ENCODE measurements at places on chromosomes 16 and 17.

DNA sequence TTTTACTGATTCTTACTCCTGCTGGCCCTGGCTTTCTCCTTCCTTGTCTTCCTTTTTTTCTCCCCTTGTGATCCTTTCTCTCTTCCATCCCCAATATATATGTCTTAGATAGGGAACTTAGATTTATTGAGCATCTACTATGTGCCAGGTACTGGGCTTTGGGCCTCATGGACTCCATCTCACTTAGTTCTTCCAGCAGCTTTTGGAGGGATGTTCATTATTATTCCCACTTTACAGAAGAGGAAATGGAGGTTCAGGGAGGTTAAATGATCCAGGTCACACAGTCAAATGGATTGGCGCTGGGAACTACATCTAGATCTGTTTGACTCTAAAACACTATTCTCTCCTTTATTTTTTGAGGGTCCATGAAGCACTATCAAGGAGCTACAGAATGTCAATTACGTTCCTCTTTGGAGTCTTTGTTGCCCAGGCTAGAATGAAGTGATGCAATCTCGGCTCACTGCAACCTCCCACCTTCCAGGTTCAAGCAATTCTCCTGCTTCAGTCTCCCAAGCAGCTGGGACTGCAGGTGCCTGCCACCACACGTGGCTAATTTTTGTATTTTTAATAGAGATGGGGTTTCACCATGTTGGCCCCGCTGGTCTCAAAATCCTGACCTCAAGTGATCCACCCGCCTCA is 19.0 kb upstream of the PRKCA start:
- DNase-seq = no peak

DNA sequence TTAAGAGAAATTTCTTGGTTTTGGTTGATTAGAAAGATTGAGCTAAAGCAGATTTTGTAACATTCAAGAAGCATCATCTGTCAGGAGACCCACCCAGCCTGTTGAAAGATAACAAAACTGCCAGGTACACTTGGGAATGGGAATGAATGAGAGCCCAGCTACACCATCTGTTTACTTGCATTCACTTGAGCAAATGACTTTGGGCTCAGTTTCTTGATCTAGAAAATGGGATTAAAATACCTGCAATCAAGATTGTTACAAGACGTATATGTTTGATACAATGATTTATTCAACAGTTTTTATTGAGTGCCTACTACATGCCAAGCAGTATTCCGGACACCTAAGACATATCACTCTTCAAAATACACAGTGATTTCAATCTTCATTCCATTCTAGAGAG is 76.3 kb upstream of the HAS3 start:
- no peak for DNase-seq

GRCh38 chr16:58324792-58325191 is 30.0 kb upstream of the PRSS54 start:
- no peak for DNase-seq

DNA sequence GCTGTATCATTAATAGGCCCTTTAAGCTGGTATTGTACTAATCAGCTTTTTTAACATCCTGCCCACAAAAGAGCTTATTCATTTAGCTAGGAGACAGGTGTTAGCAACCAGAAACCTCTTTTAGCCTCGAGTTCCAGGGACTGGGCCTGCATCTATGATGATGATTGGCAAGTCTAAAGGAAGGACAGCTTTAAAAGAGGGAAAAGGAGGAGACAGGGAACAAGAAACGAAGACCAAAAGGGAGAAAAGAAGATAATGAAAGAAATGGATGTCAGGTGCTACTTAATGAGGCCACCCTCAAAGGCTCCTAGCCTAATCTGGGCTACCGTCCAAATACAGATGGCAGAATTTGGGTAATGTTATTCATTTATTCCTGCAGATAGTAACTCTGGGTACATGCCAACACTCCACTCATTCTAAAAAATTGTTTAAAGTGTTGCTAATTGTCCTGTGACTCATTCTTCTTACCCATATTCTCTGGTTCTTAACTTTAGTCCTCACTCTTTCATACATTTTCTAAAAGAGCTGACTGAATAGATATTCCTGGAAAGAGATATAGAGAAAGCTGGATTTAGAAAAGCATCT is 18.7 kb upstream of the RFFL start:
- peak; percentile 66 for DNase-seq

GRCh38 chr16:61946019-61946418 is 90.2 kb downstream of the CDH8 start:
- no peak for DNase-seq

DNA sequence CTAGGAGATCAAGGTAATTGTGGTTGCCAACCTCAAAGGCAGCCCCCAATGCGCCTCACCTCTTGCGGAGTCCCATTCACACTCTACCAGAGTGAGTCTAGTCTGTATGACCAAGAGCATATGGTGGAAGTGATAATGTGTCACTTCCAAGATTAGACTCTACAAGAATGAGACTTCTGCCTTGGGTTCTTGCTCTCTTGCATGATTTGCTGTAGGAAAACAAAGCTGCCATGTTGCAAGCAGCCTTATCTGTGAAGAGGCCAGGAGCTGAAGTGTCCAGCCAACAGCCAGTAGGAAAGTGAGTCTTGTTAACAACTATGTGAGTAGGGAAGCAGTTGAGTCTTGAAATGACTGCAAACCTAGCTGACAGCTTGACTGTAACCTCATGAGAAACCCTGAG is 3.4 kb downstream of the TERF2 start:
- no peak for DNase-seq

DNA sequence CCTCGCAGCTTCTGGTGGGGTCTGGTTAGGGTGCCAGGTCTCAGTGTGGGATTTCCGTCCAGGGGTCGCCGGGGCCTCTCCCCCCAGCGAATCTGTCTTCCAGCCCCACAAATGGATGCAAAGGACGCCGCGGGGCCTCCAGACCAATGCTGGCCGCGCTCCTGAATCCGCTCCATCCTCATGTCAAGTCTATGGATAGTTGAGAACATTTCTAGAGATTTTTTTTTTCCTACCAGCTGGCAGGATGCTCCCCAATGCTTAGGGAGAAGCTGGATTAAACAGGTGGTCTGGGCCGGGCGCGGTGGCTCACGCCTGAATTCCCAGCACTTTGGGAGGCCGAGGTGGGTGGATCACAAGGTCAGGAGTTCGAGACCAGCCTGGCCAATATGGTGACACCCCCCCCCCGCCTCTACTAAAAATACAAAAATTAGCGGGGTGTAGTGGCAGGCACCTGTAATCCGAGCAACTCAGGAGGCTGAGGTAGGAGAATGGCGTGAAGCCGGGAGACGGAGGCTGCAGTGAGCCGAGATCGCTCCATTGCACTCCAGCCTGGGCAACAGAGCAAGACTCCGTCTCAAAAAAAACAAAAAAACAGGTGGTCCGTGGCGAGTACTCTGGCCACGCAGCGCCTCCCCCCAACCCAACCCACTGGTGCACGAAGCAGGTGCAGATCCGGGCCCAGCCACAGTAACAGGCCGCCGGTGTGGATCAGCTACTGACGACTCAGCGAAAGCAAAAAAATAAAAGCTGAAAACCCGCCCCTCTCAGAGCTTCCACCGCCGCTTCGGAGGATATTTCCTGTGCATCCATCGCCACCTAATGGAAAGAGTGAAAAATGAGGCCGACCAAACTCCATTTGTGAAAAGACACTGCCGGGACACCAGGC is 1.1 kb upstream of the NXN start:
- peak; percentile 69 for DNase-seq

- DNase-seq = no peak
These were observed 35.9 kb downstream of the RANBP10 start for GRCh38 chr16:67770346-67770991.

DNA sequence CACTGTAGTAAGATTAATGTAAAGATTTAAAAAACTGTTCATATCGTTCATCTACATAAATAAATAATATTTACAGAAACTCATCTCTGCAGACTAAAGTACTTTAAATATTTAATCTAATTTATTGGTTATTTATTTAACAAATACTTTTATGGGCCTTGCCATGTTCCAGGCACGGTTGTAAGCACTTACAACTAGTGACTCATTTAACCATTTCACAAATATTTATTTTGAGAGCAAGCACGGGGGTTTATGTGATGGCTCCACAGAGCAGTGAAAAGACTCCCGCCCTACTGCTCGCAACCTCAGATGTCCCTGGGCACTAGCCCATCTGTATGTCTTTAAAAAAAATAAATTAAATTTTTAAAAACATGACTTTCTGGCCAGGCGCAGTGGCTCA is 575.9 kb downstream of the WWOX start:
- DNase-seq = no peak

GRCh38 chr17:40753804-40754203 is 1.3 kb downstream of the KRT25 start:
- DNase-seq = no peak

DNA sequence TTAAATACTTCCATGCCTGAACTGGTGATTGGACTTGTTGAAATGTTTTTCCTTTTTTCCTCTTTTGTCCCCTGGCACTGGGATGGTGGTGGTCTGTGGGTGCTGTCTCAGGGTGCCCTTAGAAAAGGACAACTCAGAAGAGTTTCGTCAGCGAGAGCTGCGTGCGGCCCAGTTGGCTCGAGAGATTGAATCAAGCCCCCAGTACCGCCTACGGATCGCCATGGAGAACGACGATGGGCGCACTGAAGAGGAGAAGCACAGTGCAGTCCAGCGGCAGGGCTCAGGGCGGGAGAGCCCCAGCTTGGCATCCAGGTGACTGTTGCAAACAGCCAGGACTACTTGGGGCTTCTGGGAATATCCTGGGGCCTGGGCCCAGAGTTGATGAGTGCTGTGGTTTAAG is 6.9 kb downstream of the ATXN2L start:
- DNase-seq = no peak

GRCh38 chr17:44496815-44497214 is 6.4 kb downstream of the GPATCH8 start:
- DNase-seq = no peak
